ENCODE measurements at places on chromosomes 2 and 18. TPM values are rescaled to one million over a fixed set of nuclear protein-coding genes. Genes with fewer than 3 reads are reported as not detected.

EVX2 gene
- not detected for total RNA-seq

LRRTM1 gene
- total RNA-seq: not detected

CNRIP1 gene
- 23.8 TPM for total RNA-seq

CCDC142 gene
- 15.9 TPM for total RNA-seq

EVA1A gene
- 29.3 TPM for total RNA-seq

RAX gene
- total RNA-seq: not detected

Measured in aortic smooth muscle cell (primary cell).